ENCODE measurements at places on chromosomes 2 and 18. TPM values are rescaled to one million over a fixed set of nuclear protein-coding genes. Genes with fewer than 3 reads are reported as not detected.
A peak's percentile ranks its signal among the peaks of the same experiment; 100 is the strongest.

The SNORC gene
- 3.6 TPM for polyA plus RNA-seq

GRCh38 chr2:8761529-8762164, 75.8 kb downstream of the KIDINS220 start:
- DNase-seq = peak; percentile 30

The SKA1 gene
- polyA plus RNA-seq = 6.8 TPM

The TXNDC2 gene
- polyA plus RNA-seq = 0.07 TPM
